Astrocyte (in vitro differentiated cells and primary cell): ENCODE measurements at places on chromosomes 2 and 18. TPM values are rescaled to one million over a fixed set of nuclear protein-coding genes. Genes with fewer than 3 reads are reported as not detected.

- DNase-seq: no peak
Observed at GRCh38 chr18:74513149-74513882, 17.2 kb downstream of the CNDP2 start.

DNA sequence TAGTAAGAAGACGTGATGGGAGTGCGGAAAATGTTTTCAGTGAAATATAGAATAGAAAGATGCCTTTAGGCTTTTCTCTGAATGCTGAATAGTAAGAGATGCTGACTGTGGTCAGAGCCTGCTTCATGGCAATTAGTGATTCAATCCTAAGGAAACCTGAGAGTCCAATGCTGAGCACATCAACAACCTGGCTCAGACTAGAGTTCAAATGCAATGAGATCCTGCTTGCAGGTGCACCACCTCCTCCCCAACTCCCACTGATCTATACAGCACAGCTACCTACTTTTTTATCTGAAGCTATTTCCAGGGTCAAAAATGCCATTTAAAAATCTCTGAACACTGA lies 65.4 kb downstream of the AAK1 start:
- no peak for DNase-seq

DNA sequence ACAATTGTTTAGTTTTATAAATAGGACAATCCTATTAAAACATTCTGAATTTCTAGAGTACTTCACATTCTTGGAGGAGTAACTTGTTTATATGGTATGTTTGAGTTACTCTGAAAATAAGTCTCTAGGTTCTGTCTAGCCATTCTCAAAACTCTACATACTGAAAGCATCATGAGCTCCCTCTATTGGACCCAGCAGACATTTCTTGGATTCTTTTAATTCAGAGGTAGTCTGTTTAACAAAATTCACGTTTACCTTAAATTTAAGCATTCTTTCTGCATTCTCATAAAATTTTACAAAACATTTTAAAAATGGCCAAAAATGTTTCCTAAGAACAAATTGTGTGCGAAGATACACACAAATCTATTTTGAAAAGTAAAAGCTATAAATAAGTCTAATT lies 15.3 kb downstream of the SP9 start:
- no peak for DNase-seq

- DNase-seq: no peak
Observed at GRCh38 chr2:67218056-67218455, 179.1 kb upstream of the ETAA1 start.

- DNase-seq: no peak
Observed at GRCh38 chr2:235956281-235956970, 211.8 kb downstream of the GBX2 start.

GRCh38 chr2:45843136-45843535 lies 191.7 kb downstream of the PRKCE start:
- DNase-seq: no peak

DNA sequence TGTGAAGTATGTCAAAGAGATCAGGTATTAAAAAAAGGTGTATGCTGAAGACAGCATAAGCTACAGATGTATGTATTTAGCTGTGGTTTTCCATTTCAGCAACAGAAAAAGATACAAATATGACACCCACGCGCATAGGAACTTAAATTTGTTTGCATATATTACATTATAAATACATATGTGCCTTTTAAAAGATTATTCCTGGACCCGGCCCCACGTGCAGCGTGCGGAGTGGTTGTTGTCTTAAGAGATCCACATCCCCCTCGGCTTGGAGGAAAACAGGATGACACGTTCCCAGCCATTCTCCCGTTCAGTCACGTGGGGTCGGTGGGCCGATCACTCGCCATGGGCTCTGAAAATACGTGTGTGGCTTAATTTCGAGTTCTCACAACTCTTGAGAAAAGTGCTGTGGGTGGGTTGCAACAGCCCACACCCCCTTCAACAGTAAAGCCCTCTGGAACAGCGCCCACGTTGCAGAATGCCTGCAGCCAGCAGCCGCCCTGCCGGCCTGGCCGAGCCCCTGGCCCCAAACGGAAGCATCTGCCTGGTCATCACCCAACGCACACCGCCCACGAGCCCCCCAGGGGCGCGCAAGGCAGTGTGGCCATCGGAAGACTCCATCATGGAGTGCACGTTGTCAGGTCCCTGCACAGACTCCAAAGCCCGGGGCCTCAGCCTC lies 18.6 kb upstream of the KCNG2 start:
- no peak for DNase-seq

Gene GPD2
- 27.5 and 29.0 TPM in 2 replicates for total RNA-seq

Gene TUBA3E
- not detected in 2 replicates for total RNA-seq

Gene LBH
- total RNA-seq: 51.7 and 63.7 TPM in 2 replicates

Gene SCTR
- not detected in 2 replicates for total RNA-seq
